NCI-H446 treated with DMSO at 0.1 percent for 48 hours (cell line): ENCODE measurements at places on chromosomes 12 and 14.

DNA sequence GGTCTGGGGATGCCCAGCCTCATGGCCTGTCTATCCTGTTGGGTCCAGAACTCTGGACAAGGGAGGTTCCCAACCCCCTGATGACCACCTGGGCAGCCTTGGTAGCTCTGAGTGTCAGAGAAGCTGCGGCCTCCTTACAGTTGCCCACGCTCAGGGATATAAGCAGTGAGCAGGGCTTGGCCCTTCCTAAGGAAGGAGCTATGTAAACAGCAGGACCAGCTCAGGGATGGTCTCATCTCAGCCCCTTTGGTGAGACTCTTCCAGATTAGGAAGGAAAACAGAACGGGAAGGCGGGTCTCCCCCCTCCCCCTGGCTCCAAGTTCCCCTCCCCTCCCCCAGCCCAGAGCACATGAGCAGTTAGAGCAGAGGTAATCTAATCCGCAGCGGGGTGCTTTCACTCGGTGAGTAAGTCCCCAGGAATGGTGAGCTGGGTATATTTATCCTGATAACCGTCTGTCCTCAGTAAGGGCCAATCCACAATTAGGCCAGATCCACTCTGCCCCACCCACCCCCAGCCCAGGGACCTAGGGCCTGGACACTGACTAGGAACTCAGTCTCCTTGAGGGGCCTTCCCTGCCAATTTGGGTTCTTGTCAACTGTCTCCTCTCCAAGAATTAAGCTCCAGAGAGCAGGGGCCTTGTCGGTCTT is 29.5 kb upstream of the RPLP0 start:
- DNase-seq = peak; percentile 37

GRCh38 chr14:93267149-93267711 is 60.2 kb downstream of the UBR7 start:
- DNase-seq = no peak

DNA sequence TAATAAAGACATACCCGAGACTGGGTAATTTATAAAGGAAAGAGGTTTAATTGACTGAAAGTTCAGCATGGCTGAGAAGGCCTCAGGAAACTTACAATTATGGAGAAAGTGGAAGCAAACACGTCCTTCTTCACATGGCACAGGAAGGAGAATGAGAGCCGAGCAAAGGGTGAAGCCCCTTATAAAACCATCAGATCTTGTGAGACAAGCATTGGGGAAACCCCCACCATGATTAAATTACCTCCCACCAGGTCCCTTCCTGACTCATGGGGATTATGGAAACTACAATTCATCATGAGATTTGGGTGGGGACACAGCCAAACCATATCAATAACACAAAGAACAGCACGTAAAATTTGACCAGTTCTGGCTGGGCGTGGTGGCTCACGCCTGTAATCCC is 85.6 kb upstream of the ATF7IP start:
- no peak for DNase-seq

GRCh38 chr12:121811434-121812319 is 7.9 kb downstream of the SETD1B start:
- peak; percentile 20 for DNase-seq

GRCh38 chr14:105591052-105591451 is 64.7 kb downstream of the TMEM121 start:
- DNase-seq = no peak

- peak; percentile 60 for DNase-seq
Observed at GRCh38 chr12:98373025-98373554, 142.3 kb upstream of the TMPO start.

DNA sequence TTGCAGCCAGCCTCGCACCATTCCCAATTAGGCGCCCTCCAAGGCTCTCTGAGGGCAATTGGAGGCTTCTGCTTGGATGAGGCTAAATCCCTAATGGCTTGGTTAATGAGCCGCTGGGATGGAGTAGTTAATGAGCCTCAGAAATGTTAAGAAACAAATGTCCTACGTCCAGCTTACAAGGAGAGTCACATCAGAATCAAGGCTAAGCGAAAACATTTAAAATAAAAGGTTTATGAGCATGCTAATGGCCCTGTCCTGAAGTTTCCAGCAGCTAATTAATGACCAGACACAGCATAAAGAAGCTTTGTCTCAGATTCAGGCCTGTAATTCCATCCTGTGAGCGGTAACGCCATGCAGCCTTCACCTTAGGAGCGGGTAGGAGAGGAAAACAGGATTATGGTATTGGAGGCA is 200.7 kb upstream of the BCL2L14 start:
- no peak for DNase-seq

DNA sequence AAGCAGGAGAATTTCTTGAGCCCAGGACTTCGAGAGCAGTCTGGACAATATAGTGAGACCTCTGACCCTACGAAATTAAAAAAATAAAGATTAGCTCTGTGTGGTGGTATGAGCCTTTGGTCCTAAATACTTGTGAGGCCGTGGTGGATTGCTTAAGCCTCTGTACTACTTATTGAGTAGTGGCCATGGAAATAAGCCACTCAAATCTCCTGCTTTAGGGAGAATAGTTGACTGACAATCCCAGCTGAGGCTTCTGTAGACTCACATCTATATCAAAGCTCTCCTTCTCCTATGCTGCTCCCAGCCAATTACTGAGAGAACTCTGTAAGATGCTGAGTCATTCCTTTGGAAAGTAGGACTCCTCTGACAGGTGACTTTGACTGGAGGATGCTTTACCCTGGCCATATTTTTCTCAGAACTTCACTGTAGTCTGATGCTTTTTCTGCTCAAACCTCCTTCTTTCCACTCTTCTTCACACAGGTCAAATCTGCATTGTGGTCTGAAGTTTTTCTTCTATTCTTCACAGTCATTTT is 420.2 kb downstream of the SLC6A15 start:
- DNase-seq = no peak

- DNase-seq = no peak
Observed at GRCh38 chr12:52861511-52861910, 12.7 kb upstream of the KRT78 start.

DNA sequence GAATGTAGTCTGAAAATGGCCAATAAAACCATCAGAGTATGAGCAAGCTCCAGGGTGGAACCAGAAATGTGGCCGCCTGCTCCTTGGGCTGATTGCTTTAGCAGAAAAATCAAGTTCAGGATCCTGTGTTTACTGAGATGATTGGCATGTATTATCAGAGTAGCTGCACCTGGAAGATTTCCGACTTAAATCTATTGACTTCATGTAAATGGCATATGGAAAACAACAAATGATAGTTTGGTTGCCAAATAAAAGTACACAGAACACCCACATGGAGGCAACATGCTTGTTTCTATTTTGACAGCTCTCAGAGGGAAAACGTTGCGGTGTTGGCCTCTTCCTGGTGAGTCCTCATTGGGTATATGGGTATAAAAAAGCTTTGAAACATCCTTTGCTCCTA is 31.3 kb downstream of the SOCS2 start:
- peak; percentile 44 for DNase-seq

DNA sequence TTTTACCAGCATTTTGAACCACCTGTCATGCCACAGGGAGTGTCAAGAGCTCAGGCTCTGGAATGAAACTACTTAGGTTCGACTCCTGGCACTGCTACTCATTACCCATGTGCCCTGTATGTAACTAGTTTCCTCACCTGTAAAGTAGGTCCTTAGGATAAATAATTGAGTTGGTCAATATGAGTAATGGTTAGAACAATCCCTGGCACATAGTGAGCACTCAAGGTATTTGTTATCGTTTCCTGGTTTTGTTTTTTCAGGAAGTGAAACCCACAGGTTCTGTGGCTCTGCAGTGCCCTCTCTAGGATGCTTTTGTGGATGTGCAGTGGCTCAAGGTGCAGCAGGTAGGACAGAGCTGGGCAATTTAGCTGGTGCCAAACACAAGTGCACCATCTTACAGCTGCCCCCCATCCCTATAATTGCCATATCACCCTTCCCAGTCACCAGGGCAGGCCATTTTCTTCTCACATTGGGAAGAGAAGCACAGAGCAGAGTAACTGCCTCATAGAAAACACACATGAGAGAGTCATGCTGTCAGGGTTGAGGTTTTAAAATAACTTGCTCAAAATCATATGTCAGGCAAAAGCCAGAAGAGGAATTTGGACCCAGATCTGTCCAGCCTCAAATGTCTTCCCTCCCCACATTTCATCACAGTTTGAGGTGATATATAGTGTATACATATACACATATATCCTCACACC is 297.5 kb downstream of the RPAP3 start:
- DNase-seq = no peak

DNA sequence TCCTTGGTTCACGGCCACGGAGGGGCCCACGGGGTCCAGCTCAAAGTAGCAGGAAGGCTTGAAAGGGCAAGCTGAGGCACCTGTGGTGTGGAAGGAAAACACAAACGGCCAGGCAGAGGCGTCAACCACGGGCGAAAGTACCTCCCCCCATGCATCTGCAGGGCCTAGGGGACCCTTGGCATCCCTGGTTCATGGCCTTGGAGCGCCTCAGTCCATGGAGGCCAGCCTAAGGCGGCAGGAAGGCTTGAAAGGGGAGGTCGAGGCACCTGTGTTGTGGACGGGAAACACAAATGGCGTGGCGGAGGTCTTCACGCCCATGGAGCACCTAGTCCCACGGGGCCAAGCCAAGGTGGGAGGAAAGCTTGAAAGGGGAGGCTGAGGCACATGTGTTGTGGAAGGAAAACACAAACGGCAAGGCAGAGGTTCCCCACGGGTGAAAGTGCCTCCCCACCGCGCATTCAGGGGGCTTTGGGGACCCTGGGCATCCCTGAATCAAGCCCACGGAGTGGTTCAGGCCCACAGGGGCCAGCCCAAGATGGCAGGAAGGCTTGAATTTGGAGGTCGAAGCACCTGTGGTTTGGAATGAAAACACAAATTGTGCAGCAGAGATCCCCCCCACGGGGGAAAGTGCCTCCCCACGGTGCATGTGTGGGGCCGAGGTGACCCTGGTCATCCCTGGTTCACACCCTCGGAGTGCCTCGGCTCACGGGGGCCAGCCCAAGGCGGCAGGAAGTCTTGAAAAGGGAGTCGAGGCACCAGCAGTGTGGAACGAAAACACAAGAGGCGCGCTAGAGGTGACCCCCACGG is 380.8 kb downstream of the ALG10 start:
- no peak for DNase-seq

DNA sequence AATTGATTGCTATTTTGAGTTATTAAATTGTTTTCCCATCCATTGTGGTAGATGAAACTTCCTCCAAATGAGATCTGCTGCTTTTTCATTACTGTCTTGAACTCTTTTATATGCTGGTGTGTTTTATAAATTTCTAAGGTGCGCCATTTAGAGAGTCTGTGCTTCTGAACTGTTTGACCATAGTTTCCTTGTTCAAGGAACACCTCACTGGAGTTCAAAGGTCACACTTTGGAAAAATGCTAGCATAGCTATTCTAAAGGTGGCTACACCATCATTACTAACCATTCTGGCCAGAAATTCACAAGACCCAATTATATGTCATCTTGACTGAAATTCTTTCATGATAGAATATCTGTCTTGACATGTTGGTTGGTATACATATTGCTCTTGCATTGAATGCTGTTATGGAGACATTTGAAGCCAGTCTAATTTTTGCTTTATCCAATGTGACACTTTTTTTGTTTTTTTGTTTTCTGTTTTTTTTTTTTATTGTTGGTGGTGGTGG is 269.5 kb downstream of the PAWR start:
- no peak for DNase-seq

GRCh38 chr12:99043319-99043914 is 398.3 kb downstream of the APAF1 start:
- peak; percentile 4 for DNase-seq

DNA sequence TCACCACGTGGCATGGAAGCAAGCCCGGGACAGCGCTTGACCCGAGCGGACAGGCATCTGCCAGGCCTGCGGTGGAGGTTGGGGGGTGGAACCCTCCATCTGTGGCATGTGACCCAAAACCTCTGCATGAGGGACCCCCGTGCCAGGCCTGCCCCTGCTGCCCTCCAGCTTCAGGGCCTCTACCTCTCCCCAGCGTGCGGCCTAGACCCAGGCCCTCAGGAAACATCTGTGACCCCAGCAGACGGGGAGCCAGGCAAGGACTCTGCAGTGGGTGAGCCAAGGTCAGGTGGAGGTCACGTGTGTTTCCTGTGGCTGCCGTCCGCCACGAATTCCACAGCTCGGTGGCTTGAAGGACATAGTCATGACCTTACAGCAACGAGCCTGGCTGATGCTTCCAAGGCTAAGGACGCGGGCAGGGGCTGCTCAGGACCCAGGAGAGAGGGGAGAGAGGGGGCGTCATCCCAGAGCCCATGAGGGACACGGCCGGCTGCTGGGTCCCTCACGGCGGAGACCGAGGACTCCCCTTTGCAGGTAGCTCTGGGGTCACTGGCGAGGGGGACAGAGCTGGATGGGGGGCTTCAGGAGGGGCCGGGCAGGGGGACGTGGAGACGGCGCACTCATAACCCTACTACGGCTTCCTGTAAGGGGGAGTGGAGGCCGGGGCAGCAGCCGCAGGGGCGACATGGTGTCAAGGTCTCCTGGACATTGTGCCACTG is 91.5 kb downstream of the GALNT9 start:
- DNase-seq = no peak

GRCh38 chr12:89892436-89892835 is 183.8 kb upstream of the ATP2B1 start:
- no peak for DNase-seq

- no peak for DNase-seq
Observed at GRCh38 chr12:51377099-51377984, 13.9 kb downstream of the GALNT6 start.

DNA sequence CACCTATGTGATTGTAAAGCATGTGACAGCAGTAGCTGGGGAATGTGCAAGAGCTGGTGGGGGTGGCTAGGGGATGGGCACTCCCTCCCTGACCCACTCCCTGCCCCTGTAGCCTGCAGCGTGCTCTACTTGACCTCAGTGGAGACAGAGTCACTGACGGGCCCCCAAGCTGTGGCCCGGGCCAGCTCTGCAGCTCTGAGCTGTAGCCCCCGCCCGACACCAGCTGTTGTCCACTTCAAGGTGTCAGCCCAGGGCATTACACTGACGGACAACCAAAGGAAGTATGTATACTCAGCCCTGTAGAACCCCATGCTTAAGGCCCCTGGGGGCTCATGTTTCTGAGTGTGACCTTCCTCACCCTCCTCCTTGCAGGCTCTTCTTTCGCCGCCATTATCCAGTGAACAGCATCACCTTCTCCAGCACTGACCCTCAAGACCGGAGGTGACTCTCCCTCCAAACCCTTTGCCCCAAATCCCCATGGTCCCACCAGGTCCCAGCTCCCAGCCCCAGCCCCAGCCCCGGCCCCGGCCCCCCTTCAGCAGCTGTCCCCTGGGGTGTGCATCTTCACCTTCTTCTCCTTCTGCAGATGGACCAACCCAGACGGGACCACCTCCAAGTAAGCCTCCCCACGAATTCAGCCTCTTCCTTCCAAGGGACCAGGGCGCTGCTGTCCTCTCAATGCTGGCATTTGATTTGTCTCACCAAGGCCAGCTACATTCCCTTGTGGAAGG is 13.3 kb downstream of the TNS2 start:
- no peak for DNase-seq

- DNase-seq = no peak
Observed at GRCh38 chr12:3389986-3390385, 101.0 kb upstream of the PRMT8 start.

- no peak for DNase-seq
Observed at GRCh38 chr12:99769396-99769980, 121.9 kb downstream of the GARIN6 start.

DNA sequence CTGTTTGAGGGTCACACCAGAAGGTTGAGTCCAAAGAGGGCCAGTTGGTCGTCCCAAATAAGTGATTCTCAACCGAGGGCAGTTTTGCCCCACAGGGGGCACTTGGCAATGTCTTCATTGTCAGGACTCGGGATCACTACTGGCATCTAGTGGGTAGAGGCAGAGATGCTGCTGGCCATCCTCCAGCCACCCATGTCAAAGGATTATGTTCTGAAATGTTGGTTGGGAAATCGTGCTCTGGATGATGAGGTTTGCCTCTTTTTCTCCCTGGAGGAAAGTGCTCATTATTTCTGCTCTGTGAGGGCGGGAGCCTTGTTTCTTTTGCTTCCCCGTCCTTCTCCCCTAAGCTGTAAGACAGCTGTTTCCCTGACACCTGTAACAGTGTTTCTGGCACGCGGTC is 3.6 kb downstream of the ZNF839 start:
- peak; percentile 39 for DNase-seq
